ENCODE measurements at places on chromosomes 7 and 10. TPM values are rescaled to one million over a fixed set of nuclear protein-coding genes. Genes with fewer than 3 reads are reported as not detected.

DNA sequence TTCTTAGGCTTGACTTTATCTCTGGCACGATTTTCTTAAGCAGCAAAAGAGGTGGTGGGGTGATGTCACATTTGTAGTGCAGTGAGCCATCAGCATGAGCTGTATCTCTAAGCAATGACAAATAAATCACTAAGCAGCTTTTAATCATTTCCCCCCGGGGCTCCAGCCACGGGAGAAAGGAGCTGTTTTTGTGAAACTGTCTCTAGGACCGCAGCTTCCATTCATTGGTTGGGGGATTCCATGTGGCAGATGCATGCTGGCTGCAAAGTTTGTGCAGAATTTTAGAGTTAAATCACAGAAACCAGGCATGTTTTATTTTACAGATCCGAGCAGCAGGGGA is 464 bp downstream of the KIAA1217 start:
- DNase-seq: no peak

GRCh38 chr10:24012249-24012803 is 196.6 kb upstream of the KIAA1217 start:
- no peak for DNase-seq

- DNase-seq: no peak
These were observed 29.6 kb downstream of the COL13A1 start for GRCh38 chr10:69831231-69831855.

GRCh38 chr7:105697753-105698152 is 116.5 kb upstream of the EFCAB10 start:
- DNase-seq: no peak

DNA sequence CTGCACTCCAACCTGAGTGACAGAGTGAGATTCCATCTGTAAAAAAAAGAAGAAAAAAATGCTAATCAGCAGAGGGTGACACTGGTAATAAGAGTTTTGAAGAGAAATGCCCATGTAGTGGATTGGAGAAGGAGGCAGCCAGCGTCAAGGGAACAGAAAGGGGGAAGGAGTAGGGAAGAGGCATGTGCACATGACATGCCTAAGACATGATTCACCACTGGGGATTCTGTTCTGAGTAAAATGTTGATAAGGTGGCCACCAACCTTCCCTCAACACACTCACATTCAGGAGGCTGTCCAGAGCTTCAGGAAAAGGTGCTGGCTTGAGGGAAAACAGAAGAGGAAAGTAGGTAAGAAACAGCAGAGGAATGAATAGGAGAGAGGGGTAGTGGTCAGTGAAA is 39.9 kb downstream of the AKR1D1 start:
- no peak for DNase-seq

- no peak for DNase-seq
These were observed 25.4 kb downstream of the INPP5A start for GRCh38 chr10:132562916-132563456.

GRCh38 chr10:14860791-14861190 is 17.9 kb upstream of the SUV39H2 start:
- DNase-seq: no peak

- DNase-seq: no peak
These were observed 5.1 kb downstream of the SYNPO2L start for GRCh38 chr10:73650537-73651331.

DNA sequence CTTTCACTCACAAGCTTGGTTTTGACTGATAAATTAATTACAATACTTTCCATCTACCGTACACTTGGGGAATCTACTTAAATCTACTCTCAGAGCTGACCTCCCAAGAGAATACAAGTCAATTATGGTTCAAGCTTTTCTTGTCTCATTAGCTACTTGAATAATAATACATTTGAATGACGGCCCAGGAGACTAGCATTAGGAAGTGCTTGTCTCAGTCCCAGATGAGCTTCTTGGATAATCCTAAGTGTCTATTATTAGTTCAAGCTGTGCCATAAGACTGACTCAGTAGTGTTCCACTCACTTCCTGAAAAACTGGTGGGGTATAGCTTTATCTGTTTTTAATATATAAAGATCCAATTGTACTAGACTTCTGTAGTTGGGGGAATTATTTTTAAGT is 100.2 kb downstream of the GNAT3 start:
- DNase-seq: no peak

GRCh38 chr10:97842656-97843280 is 6.9 kb upstream of the GOLGA7B start:
- DNase-seq: no peak

DNA sequence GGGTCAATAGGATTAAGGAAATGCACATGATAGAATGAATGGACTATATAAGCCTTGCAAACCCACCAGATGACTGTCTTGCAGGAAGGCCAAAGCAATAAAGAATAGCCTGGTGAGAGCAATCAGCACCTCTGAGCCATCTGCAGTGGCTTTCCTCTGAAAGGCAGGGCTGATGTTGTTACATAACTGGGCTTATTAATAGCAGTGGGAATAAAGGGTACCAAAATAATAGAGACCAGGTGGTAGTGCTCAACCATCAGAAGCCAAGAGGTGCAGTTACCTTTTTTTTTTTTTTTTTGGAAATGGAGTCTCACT is 16.8 kb upstream of the VPS26A start:
- DNase-seq: no peak

Gene SLC13A4
- 0.60 TPM for total RNA-seq

Gene SH2D4B
- not detected for total RNA-seq

Gene TMEM213
- total RNA-seq: 18.1 TPM
